ENCODE measurements at places on chromosomes 12 and 14. TPM values are rescaled to one million over a fixed set of nuclear protein-coding genes. Genes with fewer than 3 reads are reported as not detected.

INSM2 gene
- total RNA-seq: under 0.01 TPM

DHRS2 gene
- total RNA-seq: 146 TPM

C12orf76 gene
- 16.1 TPM for total RNA-seq

RIN3 gene
- total RNA-seq: 4.7 TPM

SYNDIG1L gene
- total RNA-seq: not detected

PLEKHG3 gene
- total RNA-seq: 92.0 TPM

ZDHHC22 gene
- not detected for total RNA-seq

FAR2 gene
- total RNA-seq: 1.1 TPM

SYT10 gene
- not detected for total RNA-seq

GLT1D1 gene
- 0.11 TPM for total RNA-seq

RALGAPA1 gene
- total RNA-seq: 23.6 TPM

RD3L gene
- total RNA-seq: not detected

MIP gene
- total RNA-seq: not detected

POTEM gene
- not detected for total RNA-seq

TMTC1 gene
- 0.39 TPM for total RNA-seq

MMP17 gene
- total RNA-seq: 2.0 TPM

MMP19 gene
- 4.9 TPM for total RNA-seq

CPNE6 gene
- total RNA-seq: not detected

TUNAR gene
- not detected for total RNA-seq

CAMKK2 gene
- 16.5 TPM for total RNA-seq

BTBD6 gene
- 40.8 TPM for total RNA-seq

STXBP6 gene
- 199 TPM for total RNA-seq

EIF4B gene
- total RNA-seq: 934 TPM

GPR137C gene
- 0.39 TPM for total RNA-seq

ULK1 gene
- 26.2 TPM for total RNA-seq

FOXG1 gene
- under 0.01 TPM for total RNA-seq

KRT2 gene
- not detected for total RNA-seq

EXOC3L4 gene
- total RNA-seq: not detected

IFT81 gene
- 6.4 TPM for total RNA-seq

KIF5A gene
- total RNA-seq: 0.11 TPM

GRIN2B gene
- total RNA-seq: 0.33 TPM

LPAR5 gene
- 5.1 TPM for total RNA-seq

PTGDR gene
- total RNA-seq: not detected

KRT73 gene
- total RNA-seq: not detected

TOMM20L gene
- total RNA-seq: not detected

SLC6A13 gene
- total RNA-seq: not detected

CLEC2A gene
- total RNA-seq: 0.22 TPM

SSTR1 gene
- under 0.01 TPM for total RNA-seq

KRT77 gene
- not detected for total RNA-seq

RTRAF gene
- 65.0 TPM for total RNA-seq

TC2N gene
- 5.9 TPM for total RNA-seq

KRT78 gene
- total RNA-seq: not detected

GPX2 gene
- not detected for total RNA-seq
